Activated CD4-positive, alpha-beta memory T cell treated with anti-CD3 and anti-CD28 coated beads, Interleukin-2, amount 10 ng/mL, durations not matched to agents 7 days and 5 days (primary cell): ENCODE measurements at places on chromosomes 5 and 9.
A peak's percentile ranks its signal among the peaks of the same experiment; 100 is the strongest.

DNA sequence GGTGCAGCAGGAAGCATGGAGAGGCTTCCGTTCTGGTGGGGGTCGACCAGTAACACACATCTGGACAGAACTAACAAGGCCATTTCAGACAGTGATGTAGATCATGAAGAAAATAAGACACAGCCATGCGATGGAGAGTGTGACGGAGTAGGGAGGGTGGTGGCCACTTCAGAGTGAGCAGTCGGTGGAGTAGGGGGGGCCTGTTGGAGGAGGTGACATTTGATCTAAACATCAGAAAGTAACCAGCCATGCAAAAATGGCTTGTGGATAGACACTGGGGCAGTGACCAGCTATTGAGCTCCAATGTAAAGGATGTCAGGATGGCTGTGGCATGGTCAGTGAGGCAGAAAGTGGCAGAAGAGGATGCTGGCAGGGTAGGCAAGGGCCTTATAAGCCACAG, 65.9 kb downstream of the PPARGC1B start:
- no peak for DNase-seq

DNA sequence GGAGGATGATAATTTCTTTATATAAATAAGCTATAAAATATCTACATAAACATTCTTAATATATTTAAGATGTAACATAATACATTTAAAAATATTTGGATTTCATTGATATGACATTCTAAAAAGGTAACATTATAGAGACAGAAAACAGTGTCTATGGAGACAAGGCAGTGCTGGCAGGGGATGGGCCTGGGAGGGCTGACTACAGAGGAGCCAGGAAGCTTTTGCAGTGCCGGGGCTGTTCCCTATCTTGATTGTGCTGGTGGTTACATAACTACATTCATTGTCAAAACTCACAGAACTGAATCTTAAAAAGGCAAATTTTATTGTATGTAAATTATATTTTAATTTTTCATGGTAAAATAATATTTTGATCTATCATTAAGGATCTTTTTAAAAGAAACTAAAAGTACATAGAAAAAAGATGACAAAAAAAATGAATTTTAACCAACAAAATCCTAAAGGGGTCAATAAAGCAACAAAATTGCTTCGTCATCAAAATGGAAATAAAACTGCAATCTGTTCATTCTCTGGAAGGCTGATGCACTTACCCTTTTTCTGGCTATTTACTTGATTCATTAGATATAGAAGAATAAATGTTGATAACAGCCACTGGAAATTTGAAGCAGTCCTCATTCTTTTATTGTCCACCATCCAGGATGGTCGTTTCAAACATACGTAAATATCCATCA, 26.3 kb downstream of the LIFR start:
- no peak for DNase-seq

DNA sequence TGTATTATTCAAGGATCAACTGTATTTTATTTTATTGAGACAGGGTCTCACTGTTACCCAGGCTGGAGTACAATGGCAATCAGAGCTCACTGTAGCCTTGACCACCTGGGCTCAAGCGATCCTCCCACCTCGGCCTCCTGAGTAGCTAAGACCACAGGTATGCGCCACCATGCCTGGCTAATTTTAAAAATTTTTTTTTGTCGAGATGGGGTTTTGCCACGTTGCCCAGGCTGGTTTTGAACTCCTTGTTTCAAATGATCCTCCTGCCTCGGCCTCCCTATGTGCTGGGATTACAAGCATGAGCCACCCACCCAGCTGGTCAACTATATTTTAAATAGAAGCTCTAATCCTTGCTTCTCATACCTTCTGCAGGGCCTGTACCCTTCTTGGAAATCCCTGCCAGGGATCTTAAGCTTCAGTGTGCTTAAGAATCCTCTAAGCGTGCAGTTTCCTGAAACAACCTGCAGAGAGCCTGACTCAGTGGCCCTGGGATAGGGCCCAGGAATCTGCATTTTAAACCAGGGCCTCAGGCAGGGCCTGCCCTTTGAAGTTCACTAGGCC, 2.9 kb downstream of the AKNA start:
- DNase-seq, result no peak

GRCh38 chr9:35859310-35859989, 10.8 kb downstream of the OR13J1 start:
- DNase-seq, result no peak

DNA sequence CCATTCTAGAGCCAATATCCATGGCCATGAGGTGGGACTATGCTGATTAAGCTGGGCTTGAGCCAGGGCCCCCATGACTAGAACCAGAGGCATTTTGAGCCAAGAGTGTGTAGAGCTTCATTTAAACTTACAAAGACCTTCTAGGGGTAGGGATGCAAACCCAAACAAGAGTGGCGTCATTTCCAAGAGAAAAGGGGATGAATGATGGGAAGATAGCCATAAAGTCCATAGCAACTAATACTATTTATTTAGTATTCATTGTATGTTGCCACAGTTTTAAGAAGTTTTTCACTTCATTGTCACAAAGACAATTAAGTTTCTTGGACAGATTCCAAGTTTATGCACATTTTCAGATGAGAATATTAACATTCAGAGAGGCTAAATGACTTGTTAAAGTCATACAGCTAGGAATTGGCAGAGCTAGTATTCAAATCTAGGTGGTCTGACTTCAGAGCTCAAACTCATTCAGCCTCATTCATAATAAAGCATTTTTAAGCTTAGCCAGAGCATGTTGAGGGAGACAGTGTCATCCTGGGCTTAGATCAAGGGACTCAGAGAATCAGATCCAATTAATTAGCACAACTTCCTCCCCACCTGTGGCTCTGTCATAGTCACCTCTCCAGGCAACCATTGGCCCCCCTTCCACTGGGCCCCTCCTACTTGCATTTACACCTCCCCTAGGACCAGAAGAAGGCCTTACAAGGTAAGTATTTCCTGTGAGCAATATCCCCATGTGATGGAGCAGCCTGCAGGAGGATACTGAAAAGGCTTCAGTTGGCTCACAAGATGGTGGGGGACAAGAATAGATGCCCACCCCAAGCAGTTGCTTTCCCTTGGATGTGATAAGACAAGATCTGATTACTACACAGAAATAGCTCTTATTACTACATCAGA, 95.0 kb upstream of the PCSK1 start:
- DNase-seq, result no peak

DNA sequence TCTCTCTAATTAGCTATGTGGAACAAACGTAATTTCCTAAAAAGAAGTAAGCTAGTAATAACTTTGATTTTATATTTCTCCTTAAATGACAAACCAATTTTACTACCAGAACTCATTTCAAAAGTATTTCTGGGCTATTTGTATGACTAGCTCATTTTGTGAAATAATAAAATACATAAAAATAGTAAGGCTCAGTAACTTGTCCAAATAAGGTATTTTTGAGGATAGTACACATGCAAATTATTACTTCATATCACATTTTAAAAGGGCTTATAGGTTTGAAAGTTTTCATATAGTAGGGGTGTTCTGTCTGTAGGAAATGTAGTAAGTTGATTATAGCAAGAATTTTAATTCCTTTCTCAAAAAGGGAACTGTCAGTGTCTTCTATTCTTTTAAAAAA, 26.5 kb downstream of the C9orf85 start:
- no peak for DNase-seq

GRCh38 chr9:22813529-22813928, 366.9 kb downstream of the DMRTA1 start:
- no peak for DNase-seq

DNA sequence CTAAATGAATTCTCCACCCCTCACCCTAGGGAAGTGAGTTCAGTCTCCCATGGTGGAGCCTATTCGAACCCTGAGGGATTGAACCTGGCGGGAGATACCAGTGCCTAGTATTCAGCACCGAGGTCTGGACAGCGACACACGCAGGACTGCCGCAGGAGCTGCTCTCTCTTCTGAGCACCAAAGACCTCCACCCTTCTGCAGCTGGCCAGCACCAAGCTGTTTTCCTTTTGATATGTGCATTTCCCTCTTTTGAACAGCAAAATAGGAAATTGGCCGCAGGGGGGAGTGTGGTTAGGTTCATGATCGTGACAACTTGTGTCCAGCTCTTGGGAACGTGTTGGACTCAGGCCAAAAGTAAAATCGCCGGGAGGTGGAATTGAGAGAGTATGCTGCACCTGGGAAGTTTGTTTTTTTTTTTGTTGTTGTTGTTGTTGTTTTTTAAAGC, 1.2 kb upstream of the PCSK1 start:
- peak; percentile 51 for DNase-seq

DNA sequence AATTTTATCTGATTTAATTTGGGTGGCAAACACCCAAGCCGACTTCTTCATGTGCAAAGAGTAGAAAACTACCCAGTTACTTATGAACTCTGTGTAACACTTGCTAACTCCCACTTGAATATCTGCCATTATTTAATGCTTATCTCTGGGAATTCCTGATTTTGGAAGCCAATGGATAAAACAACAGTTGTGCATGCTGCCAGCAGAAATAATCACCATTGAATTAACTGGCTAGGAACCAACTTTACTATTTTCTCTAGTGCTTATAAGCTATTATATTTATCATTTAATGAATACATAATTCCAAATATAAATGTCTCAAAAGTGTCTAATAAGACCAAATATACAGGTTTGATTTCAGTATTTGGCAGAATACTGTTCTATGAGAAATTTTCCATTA, 85.7 kb downstream of the IZUMO3 start:
- no peak for DNase-seq

- DNase-seq, result no peak
Observed at GRCh38 chr9:25613709-25614108, 64.5 kb downstream of the TUSC1 start.

GRCh38 chr9:129954868-129955550, 88.0 kb downstream of the FNBP1 start:
- no peak for DNase-seq

GRCh38 chr9:7228726-7229125, 471.0 kb downstream of the KDM4C start:
- DNase-seq, result no peak
